Fibroblast of the aortic adventitia (primary cell): ENCODE measurements at places on chromosomes 16 and 17. TPM values are rescaled to one million over a fixed set of nuclear protein-coding genes. Genes with fewer than 3 reads are reported as not detected.

The FNDC8 gene
- total RNA-seq = not detected in 2 replicates

The C16orf96 gene
- total RNA-seq = under 0.01 TPM in 1 of 2 replicates, not detected in the other

The KIF19 gene
- total RNA-seq = not detected in 2 replicates

GRCh38 chr16:49504023-49504364 is 130.4 kb downstream of the C16orf78 start:
- DNase-seq = no peak

DNA sequence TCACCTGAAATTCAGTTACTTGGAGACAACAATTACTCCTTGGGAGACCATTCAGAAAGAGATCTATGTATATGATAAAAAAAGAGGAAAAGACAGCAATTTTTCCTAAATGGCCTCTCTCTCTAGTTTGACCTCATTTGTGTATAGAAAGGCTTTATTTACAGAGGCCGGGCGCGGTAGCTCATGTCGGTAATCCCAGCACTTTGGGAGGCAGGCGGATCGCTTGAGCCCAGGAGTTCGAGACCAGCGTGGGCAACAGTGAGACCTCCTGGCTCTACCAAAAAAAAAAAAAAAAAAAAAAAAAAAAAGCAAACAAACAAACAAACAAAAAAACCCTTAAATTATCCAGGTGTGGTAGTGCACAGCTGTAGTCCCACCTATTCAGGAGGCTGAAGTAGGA is 20.7 kb downstream of the GRB2 start:
- no peak for DNase-seq

- no peak for DNase-seq
Observed at GRCh38 chr17:57902117-57902799, 52.4 kb upstream of the MRPS23 start.

The CACNG4 gene
- not detected in 2 replicates for total RNA-seq

- no peak for DNase-seq
Observed at GRCh38 chr16:76235025-76235424, 42.2 kb upstream of the CNTNAP4 start.

The SMG6 gene
- total RNA-seq = 37.5 and 49.3 TPM in 2 replicates

DNA sequence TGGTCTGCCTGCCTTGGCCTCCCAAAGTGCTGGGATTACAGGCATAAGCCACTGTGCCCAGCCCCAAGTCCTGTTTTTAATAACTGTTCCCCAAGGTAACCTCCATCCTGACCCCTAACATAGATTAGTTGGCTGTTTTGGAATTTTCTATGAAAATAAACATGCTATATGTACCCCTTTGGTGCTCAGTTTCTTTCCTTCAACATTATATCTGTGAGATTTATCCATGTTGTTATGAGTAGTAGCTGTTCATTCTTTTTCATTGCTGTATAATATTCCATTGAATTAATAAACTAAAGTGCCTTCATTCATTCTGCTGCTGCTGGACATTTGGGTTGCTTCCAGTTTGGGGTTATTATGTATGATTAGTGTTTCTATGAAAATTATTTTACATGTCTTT is 26.3 kb upstream of the FMNL1 start:
- no peak for DNase-seq

DNA sequence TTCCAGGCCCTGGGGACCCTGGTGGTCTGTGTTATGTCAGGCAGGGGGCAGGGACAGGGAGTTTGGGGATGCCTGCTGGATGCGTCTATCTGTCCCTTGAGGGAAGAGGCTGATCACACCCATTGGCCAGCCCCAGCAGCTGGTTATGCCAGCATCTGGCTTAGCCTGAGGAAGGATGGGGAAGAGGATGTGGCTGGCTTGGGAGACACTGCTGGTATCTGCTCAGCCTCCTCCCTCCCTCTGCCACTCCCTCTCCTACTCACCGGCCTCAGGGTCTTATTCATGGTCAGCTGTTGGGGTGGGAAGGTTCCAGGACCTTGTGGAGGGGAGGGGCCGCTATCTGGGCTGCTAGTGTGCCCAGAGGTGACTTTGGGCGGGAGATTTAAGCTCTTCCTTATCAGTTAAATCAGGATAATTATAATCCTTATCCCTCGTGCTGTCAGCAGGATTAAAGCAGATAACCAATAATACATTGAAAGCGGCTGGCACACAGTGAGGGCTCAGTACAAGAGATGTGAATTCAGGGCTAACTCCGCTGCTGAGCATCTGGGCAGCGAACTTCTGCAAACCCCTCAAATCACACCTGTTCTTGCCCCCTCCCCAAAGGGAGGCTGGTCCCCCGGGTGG is 36.0 kb upstream of the MLKL start:
- DNase-seq = no peak

DNA sequence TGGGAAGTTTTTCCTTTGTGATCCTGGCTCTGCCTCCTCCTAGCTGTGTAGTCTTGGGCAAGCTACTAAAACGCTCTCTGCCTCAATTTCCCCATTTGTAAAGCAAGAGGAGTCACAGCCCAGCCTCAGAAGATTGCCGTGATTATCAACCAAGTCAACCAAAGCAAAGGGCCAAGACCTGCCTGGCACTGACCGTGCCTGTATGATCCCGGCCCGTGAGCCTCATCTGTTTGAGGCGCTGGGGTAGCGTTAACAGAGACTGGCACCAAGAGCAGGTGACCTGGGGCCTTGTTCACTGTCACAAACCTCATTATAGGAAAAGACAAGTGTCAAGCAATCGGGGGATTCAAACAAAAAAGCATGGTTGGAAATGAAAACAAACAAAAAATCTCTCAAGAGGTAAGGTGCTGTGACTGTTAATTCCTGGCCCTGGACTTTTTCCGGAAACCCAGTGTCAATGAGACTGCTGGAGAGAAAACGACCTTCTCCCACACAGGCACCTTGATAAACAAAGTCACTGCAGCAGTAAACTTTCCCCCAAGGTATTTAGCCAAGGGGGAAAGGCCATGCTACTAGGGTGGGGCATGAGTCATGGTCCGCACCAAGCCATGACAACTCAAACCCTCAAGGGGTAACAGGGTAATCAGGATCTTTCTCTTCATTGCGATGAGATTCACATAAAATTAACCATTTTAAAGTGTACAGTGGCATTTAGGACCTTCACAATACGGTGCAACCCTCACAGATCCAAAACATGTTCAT is 5.4 kb downstream of the MEAK7 start:
- DNase-seq = no peak

- DNase-seq = no peak
Observed at GRCh38 chr16:30490210-30490609, 17.7 kb downstream of the ITGAL start.

GRCh38 chr16:46926470-46927225 is 42.5 kb downstream of the GPT2 start:
- DNase-seq = no peak

The CES4A gene
- 2.2 and 4.7 TPM in 2 replicates for total RNA-seq

The SNAI3 gene
- total RNA-seq = not detected in 2 replicates

DNA sequence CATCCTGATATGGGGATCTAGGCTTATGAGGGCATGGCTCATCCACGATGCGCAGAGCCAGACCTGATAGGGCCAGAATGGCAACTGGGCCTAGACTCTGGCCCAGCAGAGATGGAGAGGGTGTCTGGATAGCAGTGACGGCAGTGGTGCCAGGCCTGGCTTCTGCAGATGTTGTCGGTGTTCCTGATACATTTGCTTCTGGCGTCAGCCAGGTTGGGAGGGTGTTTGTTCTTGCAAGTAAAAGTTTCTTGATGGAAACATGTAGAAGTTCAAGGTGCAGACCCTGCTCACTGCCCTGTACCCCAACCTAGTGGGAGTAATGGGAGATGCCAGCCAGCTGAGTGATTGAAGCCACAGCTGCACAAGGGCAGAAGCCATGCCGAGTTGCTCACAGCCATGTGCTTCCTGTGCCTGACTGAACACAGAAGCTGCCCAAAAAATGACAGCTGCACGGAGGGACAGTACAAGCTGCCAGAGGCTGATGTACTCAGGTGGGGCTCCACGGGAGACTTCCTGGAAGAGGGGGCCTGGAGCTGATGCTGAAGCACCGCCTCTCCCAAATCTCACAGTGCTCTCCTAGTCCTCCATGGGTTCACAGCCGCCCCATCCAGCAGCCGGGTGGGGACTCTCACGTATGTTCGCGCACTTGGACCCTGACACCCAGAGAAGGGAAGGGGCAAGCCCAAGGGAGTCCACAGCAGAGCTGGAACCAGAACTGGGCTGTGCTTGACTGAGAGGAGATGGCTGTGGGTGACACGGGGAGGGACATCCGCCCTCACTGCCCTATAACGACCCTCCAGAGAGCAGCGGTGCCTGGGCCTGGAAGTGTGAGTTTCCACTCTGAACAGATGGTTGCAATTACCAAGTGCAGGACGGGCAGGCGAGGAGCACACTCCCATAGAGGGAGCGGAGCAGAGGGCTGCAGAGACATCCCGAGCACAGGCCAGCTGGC is 78.7 kb downstream of the N4BP1 start:
- peak; percentile 75 for DNase-seq

GRCh38 chr16:683396-684070 is 601 bp downstream of the JMJD8 start:
- DNase-seq = no peak

DNA sequence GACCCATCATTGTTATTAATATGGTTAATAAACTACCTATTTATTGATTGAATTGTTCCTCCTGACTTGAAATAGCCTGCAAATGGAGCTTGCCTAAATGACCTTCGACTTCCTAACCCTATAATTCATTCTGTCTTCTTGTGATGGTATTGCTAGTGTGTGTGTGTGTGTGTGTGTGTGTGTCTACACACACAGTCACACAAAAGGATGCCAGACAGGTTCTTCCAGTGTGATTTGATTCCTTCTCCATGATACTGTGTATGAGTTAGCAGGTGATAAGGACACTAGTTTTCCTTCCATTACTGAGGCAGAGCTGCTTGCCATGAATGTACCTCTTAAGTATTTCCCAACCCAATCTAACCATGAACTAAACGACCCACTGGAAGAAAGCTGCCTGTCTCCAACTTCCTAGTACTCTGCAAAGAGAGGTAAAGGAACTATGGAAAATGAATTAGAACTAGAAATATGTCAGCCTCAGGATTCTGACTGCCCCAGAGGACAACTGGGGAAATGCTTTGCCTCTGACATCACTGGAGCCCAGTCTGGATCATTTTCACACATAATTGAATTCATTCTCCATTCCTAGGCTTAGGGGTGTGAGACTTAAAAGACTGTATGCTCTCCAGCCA is 3.5 kb upstream of the CDC6 start:
- peak; percentile 89 for DNase-seq

DNA sequence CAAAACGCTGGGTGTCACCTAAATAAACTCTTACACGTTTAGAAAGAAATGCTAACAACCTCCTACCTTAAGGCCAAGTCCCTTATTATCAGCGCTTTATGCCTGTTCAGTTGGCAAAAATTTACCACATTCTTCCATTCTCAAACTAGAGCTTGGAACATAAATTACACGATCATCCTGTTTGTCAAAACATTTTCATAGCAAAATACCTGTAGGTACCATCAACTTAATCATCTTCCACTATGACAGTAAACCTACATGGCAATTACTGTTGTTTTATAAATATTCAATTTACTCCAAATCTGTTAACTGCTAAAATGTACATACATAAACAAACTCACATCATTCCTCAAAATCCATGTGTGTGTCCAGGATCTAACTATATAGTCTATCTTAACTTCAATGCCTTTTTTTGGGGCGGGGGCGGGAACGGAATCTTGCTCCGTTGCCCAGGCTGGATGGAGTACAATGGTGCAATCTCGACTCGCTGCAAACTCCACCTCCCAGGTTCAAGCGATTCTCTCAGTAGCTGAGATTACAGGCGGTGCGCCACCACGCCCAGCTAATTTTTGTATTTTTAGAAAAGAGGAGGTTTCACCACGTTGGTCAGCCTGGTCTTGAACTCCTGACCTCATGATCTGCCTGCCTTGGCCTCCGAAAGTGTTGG is 4.4 kb downstream of the RPL23 start:
- DNase-seq = no peak

- DNase-seq = peak; percentile 83
Observed at GRCh38 chr17:3890082-3890877, 2.6 kb downstream of the CAMKK1 start.

DNA sequence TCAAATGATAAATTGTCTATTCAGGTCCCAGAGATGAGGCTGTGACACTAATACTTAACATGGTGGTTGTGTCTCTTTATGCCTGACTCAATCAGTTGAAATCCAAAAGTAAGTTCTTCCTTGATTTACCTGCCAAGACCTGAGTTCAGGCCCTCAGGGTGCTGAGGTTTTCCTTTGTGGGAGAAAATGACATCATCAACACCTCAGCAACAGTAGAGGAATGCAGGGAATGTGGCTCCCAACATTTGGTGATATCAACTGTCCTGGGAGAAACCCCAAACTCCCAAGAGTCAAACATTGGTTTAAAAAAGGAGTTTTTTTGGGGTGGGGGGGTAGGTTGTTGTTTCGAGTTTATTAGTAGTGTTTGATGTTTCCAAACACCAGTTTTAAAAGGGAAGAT is 14.7 kb downstream of the RNF43 start:
- peak; percentile 66 for DNase-seq

DNA sequence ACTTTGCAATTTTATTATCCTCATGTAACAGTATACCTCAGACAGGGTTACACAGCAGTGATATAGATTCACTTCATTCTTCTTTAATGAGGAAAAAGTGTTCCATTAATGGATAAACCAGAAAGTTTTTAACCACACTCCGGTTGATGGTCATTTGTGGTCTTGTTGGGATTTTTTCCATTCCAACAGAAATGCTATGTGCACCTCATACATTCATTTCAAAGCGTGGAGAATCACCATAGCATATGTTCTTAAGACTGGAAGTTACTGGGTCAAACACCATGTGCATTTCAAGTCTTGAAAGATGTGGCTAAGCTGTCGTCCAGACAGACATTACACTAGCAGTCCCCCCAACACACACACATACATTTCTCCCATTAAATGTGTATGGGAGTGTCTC is 245.8 kb upstream of the CDH5 start:
- DNase-seq = no peak

The NHERF2 gene
- 11.5 and 26.3 TPM in 2 replicates for total RNA-seq

DNA sequence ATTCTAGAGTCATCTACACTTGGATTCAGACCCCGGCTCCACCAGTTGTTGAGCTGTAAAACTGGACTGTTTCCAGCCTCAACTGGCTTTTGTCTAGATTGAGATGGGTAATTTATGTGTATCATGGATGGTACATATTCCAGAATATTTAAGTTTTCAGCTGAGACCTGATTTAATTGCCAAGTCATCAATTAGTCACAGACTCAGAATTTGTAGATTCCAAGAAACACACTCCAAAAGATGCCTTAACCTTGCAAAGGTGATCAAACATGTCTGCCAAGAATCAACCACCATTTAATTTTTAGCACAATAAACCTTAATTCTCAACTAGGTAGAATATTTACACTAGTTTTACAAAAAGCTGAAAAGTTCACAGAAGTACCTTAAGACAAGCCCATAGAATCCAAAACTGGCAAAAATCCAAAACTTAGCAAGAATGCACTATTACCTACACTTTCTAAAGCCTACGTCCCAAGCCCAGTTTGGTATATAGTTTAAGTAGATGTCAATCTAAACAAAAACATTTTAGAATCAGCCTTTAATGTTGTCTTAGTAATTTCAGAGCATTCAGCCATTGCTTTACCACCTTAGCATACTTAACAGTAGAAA is 17.7 kb downstream of the SIAH1 start:
- DNase-seq = no peak

GRCh38 chr17:58956997-58957724 is 149.5 kb downstream of the TRIM37 start:
- DNase-seq = peak; percentile 45

GRCh38 chr16:50388496-50388895 is 19.7 kb upstream of the BRD7 start:
- DNase-seq = no peak
